ENCODE measurements at places on chromosomes 3 and 15. TPM values are rescaled to one million over a fixed set of nuclear protein-coding genes. Genes with fewer than 3 reads are reported as not detected.

The DPH6 gene
- total RNA-seq: 8.7 TPM

The IQCF5 gene
- total RNA-seq: not detected

The OR4M2 gene
- total RNA-seq: not detected

The ADAMTSL3 gene
- 1.0 TPM for total RNA-seq

The ADCY5 gene
- under 0.01 TPM for total RNA-seq

The RTP4 gene
- total RNA-seq: not detected

The KIF7 gene
- 7.6 TPM for total RNA-seq

The BFSP2 gene
- total RNA-seq: not detected

The RHOV gene
- not detected for total RNA-seq

The FAM227B gene
- total RNA-seq: 3.4 TPM

The GHRL gene
- not detected for total RNA-seq

The GABRB3 gene
- total RNA-seq: under 0.01 TPM

The SOX14 gene
- total RNA-seq: not detected

The APOD gene
- total RNA-seq: 1.0 TPM

The CAPN7 gene
- total RNA-seq: 16.6 TPM

The GOLGA6L4 gene
- 0.59 TPM for total RNA-seq

The ATP13A5 gene
- not detected for total RNA-seq

The VIPR1 gene
- total RNA-seq: under 0.01 TPM

The CCDC9B gene
- total RNA-seq: 4.2 TPM

The OTOL1 gene
- not detected for total RNA-seq

The ZNF280D gene
- total RNA-seq: 10.9 TPM

The CHRNA5 gene
- total RNA-seq: 1.0 TPM

The RFTN1 gene
- total RNA-seq: 19.3 TPM

The DLL4 gene
- total RNA-seq: under 0.01 TPM
